ENCODE measurements at places on chromosomes 4 and X. TPM values are rescaled to one million over a fixed set of nuclear protein-coding genes. Genes with fewer than 3 reads are reported as not detected.
A peak's percentile ranks its signal among the peaks of the same experiment; 100 is the strongest.

GRCh38 chrX:85828771-85829170, 218.6 kb downstream of the CHM start:
- H3K27ac ChIP-seq = no peak overlapping the region
- no peaks in the 10 kb centered on the region for H3K36me3 ChIP-seq
- peaks cover 5% of the 10 kb centered on the region for H3K27me3 ChIP-seq
- no peak for DNase-seq
- no peaks in the 10 kb centered on the region for H3K4me1 ChIP-seq
- no peak overlapping the region for H3K4me3 ChIP-seq

- no peak for DNase-seq
- no peaks in the 10 kb centered on the region for H3K4me1 ChIP-seq
- H3K27ac ChIP-seq = no peak overlapping the region
- H3K4me3 ChIP-seq = no peak overlapping the region
- no peaks in the 10 kb centered on the region for H3K36me3 ChIP-seq
- no peaks in the 10 kb centered on the region for H3K27me3 ChIP-seq
These were observed 10.2 kb upstream of the YIPF6 start for GRCh38 chrX:68488657-68489056.

- no peak overlapping the region for H3K27ac ChIP-seq
- no peaks in the 10 kb centered on the region for H3K27me3 ChIP-seq
- no peaks in the 10 kb centered on the region for H3K36me3 ChIP-seq
- no peak for DNase-seq
- H3K4me3 ChIP-seq = no peak overlapping the region
These were observed 182.5 kb upstream of the ARX start for GRCh38 chrX:25198253-25198652.

The CLDN34 gene
- not detected for total RNA-seq

- H3K36me3 ChIP-seq = no peaks in the 10 kb centered on the region
These were observed at the start of gene CXCL3 for GRCh38 chr4:74038425-74039314. Gene CXCL3, minus strand, starts transcription at chr4:74038689. Its CDS starts 78 bp downstream, at chr4:74038611.

DNA sequence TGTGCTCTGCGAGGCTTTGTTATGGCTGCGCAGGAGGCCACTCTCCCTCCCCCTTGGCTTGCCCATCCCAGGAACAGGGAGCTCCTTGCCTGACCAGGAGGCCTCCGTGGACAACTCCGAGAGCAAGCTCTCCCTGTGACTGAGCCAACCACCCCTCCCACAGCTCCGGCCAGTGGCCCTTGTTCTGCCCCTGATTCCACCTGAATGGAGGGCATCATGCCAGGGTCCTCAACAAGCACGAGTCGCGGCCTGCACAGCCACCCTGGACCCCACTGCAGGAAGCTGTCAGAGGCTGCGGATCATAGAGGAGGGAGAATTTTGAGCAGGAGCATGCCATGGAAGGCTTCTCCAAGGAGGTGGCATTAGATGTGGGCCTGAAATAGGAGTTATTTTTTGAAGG, 44.8 kb upstream of the GRPEL1 start:
- peaks cover 7% of the 10 kb centered on the region for H3K27me3 ChIP-seq
- no peak overlapping the region for H3K4me3 ChIP-seq
- no peak for DNase-seq

The NUDT10 gene
- total RNA-seq = not detected

The CENPVL1 gene
- not detected for total RNA-seq

DNA sequence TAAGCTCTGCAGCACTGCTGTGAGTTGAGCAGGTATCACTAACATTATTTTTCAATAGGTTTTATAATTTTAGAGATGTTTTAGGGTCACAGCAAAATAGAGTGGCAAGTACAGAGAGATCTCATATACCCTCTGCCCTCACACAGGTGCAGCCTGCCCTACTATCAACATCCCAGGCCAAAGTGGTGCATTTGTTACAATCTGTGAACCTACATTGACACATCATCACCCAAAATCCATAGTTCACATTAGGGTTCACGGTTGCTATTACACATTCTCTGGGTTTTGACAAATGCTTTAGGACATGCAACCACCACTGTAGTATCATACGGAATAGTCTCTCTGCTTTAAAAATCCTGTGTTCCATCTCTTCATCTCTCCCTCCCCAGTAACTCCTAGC, 173.1 kb downstream of the DHX15 start:
- no peak for DNase-seq
- no peaks in the 10 kb centered on the region for H3K4me1 ChIP-seq
- no peak overlapping the region for H3K4me3 ChIP-seq
- no peak overlapping the region for H3K27ac ChIP-seq

DNA sequence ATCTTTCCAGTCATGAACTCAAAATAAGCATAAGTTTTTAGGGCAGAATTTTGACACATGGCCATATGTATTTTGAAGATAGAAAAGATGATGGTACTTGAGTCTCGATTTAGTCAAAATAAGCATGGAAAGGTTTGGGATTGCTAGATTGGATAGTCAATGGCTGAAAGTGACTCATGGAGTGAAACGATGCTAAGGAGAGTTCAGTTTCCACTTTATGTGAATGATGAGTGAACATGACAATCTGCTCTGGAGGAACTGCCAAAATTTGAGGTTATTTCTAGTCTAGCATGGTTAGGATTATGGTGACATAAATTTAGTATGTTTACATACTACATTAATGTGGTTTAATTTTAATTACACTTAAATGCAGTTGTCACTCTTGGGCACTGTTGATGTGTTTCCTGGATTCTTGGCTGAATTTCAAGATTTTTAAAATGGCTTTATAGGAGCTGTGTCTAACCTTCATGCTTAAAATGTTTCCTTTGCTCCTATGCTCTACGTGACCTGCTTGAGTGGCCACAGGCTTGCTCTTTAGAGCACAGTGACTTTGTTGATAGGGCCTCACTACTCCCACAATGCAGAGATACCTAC, 17.1 kb downstream of the DDX3X start:
- no peak overlapping the region for H3K4me3 ChIP-seq
- H3K27me3 ChIP-seq = no peaks in the 10 kb centered on the region
- H3K4me1 ChIP-seq = peaks cover 23% of the 10 kb centered on the region
- peak overlapping the region; percentile 26 for H3K27ac ChIP-seq

The CXCL1 gene
- total RNA-seq = 0.78 TPM

DNA sequence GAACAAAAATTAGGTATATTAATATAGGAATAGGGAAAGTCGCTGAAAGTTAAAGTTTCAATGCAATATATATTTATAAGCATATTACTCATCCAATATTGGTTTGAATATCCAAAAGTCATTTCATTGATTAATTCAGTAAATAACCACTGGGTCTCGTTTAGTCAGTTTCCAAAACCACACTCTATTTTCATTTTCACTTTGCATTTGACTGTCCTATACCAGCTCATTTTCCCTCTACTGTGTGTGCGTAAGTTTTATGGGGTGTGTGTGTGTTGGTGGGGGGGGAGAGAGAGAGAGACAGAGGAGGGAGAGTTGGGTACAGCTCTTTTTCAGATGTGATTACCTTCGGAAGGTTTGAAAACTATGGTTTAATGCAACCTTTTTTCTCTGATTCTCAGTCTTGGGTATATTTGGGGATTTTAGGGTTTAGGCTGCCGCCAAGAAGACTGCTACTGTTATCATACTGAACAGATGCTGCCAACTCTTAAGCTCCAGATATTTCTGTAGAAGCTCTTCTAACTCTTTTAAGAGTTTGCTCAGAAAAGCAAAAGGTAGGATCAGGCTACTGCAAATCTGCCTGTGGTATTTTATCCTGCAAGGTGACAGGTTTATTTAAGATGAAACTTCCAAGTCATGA, 1427.4 kb downstream of the PCDH7 start:
- H3K4me1 ChIP-seq = no peaks in the 10 kb centered on the region
- H3K27ac ChIP-seq = no peak overlapping the region
- H3K27me3 ChIP-seq = no peaks in the 10 kb centered on the region
- H3K4me3 ChIP-seq = no peak overlapping the region
- H3K36me3 ChIP-seq = peaks cover 4% of the 10 kb centered on the region
- no peak for DNase-seq

The CT55 gene
- not detected for total RNA-seq

The CAPN6 gene
- not detected for total RNA-seq

- H3K27ac ChIP-seq = no peak overlapping the region
- peaks cover 24% of the 10 kb centered on the region for H3K4me1 ChIP-seq
- no peak overlapping the region for H3K4me3 ChIP-seq
These were observed 546 bp downstream of the ZRSR2 start for GRCh38 chrX:15790769-15791290.

- no peaks in the 10 kb centered on the region for H3K4me1 ChIP-seq
- no peak overlapping the region for H3K27ac ChIP-seq
- H3K27me3 ChIP-seq = no peaks in the 10 kb centered on the region
- DNase-seq = no peak
These were observed 105.1 kb upstream of the ARHGAP24 start for GRCh38 chr4:85369703-85370380.

The CLNK gene
- total RNA-seq = 0.70 TPM

DNA sequence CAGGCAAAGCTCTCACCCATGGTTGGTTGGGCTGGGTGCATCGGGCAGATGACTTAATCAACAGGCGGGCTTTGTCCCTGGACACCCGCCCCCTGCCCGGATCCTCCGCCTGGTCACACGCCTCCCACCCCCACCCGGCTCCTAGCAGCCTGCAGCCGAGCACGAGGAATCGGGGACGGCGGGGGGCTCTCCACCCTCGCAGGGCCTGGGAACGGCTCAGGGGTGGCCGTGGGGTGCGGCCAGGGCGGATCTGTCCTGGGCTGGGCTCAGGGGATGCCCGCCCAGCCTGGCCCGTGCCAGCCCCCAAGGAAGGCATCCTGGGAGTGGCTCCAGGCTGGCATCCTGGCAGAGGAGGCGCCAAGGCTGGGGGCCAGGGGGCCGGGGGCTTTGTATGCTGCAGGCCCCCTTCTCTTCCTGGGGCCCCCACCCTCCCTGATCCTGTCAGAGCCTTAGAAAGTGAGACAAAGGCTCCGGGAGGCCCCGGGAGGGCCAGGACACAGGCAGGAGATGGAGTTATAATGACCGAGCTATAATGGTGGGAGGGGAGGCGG, 32.5 kb upstream of the FGFR3 start:
- no peak overlapping the region for H3K4me3 ChIP-seq
- no peak overlapping the region for H3K27ac ChIP-seq
- no peaks in the 10 kb centered on the region for H3K36me3 ChIP-seq
- no peaks in the 10 kb centered on the region for H3K4me1 ChIP-seq
- DNase-seq = no peak
- H3K27me3 ChIP-seq = peaks cover 4% of the 10 kb centered on the region

GRCh38 chr4:36786519-36786918, 458.0 kb upstream of the NWD2 start:
- no peaks in the 10 kb centered on the region for H3K4me1 ChIP-seq
- H3K27me3 ChIP-seq = no peaks in the 10 kb centered on the region
- DNase-seq = no peak
- no peaks in the 10 kb centered on the region for H3K36me3 ChIP-seq
- no peak overlapping the region for H3K4me3 ChIP-seq

DNA sequence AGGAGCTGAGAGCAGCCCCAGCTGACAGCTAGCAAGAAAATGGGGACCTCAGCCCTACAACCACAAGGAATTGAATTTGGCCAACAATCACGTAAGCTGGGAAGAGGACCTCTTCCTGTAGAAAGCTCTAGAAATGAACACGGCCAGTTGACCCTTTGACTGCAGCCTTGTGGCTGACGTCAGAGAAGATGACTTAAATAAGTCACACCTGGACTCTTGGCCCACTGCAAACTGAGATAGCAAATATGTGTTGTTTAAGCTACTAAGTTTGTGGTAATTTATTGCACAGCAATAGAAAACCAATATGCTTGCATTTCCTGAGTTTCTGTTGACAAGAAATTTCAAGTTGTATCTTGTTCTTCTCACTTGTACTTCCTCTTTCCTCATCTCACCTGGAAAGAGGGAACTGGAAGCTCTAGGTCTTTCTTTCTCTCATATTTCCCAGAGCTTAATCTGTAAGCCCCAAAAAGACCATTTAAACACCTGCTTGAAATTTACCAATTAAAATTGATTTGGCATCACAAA, 18.8 kb downstream of the PRKG2 start:
- H3K4me1 ChIP-seq = no peaks in the 10 kb centered on the region
- H3K27ac ChIP-seq = no peak overlapping the region
- DNase-seq = no peak
- H3K36me3 ChIP-seq = no peaks in the 10 kb centered on the region
- no peak overlapping the region for H3K4me3 ChIP-seq

GRCh38 chr4:137956256-137956655, 285.9 kb downstream of the SLC7A11 start:
- no peaks in the 10 kb centered on the region for H3K4me1 ChIP-seq
- DNase-seq = no peak

- no peaks in the 10 kb centered on the region for H3K36me3 ChIP-seq
- peaks cover 11% of the 10 kb centered on the region for H3K4me1 ChIP-seq
- no peak overlapping the region for H3K4me3 ChIP-seq
- H3K27me3 ChIP-seq = peaks cover 12% of the 10 kb centered on the region
- no peak overlapping the region for H3K27ac ChIP-seq
These were observed 46.8 kb downstream of the CLCN4 start for GRCh38 chrX:10203617-10204016.

DNA sequence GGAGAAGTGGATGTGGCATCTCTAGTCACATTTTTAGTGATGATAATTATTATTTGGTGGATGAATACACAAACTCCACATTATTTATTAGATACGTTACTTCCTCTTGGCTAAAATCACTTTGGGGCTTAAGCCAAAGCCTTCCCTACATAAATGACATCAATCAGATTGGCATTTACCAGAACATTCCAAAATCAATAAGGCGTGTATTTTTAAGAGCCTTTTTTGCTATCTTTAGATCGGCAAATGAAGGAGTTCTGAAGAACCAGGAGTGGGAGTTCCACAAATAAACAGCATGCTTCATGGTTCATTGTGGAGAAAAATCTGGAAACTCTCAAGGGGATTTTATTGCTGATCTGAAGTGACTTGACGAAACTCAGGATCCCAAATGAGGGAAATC, 89.7 kb downstream of the AMELX start:
- peaks cover 4% of the 10 kb centered on the region for H3K27me3 ChIP-seq
- H3K4me3 ChIP-seq = no peak overlapping the region
- H3K36me3 ChIP-seq = no peaks in the 10 kb centered on the region
- DNase-seq = no peak

- H3K36me3 ChIP-seq = no peaks in the 10 kb centered on the region
- H3K4me1 ChIP-seq = no peaks in the 10 kb centered on the region
- H3K4me3 ChIP-seq = no peak overlapping the region
- DNase-seq = no peak
- H3K27ac ChIP-seq = no peak overlapping the region
These were observed 14.4 kb downstream of the ADRA2C start for GRCh38 chr4:3780347-3781171.

The POU3F4 gene
- total RNA-seq = not detected

GRCh38 chrX:3763111-3763510, 49.7 kb upstream of the PRKX start:
- peaks cover 6% of the 10 kb centered on the region for H3K36me3 ChIP-seq
- H3K4me1 ChIP-seq = no peaks in the 10 kb centered on the region
- no peak overlapping the region for H3K27ac ChIP-seq
- no peak for DNase-seq
- H3K4me3 ChIP-seq = no peak overlapping the region

All from natural killer cell treated with Interleukin-12 subunit alpha and Interleukin-12 subunit beta and Interleukin-15 and Interleukin-18, amount 100 ng/mL, for 72 hours (primary cell).